K562 (cell line): ENCODE measurements at places on chromosomes 3 and 15.

DNA sequence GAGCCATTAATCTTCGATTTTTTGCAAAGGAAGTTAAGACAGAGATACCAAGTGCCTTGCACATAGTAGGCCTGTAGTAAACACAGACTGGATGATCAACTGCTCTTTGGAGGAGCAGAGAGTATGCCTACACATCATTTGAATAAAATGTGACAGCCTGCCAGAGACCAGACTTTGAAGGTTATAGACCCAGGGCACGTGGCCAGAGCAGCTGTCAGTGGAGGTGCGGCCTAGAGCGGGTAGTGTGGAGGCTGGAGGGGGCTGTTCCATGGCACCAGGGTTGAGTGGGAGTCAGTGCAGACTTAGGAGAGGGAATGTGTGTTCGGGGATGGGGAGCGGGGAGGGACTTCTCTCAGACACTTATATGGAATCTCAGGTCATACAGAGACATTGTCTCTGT lies 80.8 kb downstream of the SMAD3 start:
- no peak for DNase-seq

DNA sequence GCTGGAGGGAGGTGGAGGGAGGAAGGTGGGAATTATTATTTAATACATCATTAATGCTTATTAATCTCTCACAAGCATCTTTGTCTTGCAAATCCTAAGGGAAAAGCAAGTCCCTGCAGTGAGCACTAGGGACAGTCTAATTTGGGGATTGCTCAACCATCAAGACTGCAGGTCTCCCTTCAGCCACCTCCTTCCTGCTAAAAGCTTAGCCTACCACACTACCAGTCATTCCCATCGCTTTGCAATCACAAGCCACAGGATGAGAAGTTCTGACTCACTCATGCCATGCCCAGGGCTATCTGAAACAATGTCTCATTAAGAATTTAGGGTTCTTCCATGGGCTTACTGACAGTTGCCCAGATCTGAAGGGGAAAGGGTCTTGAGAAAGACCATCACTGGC lies 51.0 kb upstream of the EIF1B start:
- DNase-seq = no peak

DNA sequence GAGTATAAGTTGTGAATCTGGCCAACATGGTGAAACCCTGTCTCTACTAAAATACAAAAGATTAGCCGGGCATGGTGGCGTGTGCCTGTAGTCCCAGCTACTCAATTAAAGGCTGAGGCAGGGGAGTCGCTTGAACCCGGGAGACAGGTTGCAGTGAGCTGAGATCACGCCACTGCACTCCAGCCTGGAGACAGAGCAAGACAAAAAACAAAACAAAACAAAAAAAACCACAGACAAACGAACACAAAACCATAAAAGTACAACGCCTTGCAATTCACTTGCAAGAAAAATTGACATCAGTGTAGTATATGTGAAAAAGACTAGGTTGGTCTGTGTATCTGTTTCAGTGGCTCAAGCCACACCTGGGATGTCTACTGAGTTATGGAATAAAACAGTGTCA lies 29.9 kb upstream of the CCDC80 start:
- DNase-seq = no peak

DNA sequence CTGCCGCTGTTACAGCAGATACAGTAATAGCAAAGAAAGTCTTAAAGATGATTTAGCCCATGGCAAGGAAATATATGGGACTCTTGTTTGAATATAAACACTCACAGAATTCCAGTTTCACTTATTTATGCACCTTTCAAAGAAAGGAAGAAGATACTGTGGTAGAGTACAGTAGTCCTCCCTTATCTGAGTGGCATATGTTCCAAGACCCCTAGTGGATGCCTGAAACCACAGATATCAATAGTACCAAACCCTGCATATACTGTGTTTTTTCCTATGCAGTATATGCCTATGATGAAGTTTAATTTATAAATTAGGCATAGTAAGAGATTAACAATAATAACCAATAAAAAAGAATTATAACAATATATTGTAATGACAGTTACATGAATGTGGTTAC lies 8.2 kb downstream of the MAP2K1 start:
- no peak for DNase-seq

DNA sequence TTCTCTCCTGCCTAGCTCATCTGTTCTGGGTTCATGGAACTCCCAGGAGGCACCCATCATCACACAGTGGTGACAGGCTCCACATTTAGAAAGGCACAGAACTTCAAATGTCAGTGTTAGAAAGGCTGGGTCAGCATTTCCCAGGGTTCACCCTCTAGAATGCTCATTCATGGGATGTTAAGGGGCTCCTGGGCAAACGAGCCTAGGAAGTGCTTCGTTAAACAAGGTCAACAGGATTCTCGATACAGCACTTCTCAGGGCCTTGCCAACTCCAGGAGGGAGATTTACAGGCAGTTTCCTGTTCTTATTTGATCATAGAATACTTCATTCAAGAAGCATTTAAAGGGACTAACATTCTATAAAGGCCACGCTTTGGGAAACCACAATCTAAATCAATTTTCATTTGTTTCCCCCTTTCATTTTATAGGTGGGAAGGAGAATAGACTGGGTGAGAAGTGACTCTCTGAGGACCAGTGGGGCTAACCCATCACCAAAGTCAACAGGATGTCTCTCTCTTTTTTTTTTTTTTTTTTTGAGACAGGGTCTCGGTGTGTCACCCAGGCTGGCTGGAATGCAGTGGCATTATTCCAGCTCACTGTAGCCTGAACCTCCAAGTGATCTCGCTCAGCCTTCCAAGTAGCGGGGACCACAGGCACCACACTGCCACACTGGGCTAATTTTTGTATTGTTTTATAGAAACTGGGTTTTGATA lies 14.3 kb downstream of the IGDCC4 start:
- no peak for DNase-seq
